ENCODE measurements at places on chromosomes 1 and 21. TPM values are rescaled to one million over a fixed set of nuclear protein-coding genes. Genes with fewer than 3 reads are reported as not detected.

GRCh38 chr1:205692423-205692822 is 12.1 kb upstream of the SLC45A3 start:
- H3K36me3 ChIP-seq = no peaks in the 10 kb centered on the region
- H3K27ac ChIP-seq = no peak overlapping the region
- H3K27me3 ChIP-seq = no peaks in the 10 kb centered on the region
- no peak overlapping the region for H3K4me3 ChIP-seq

Gene BTG3
- 26.9 TPM for total RNA-seq

DNA sequence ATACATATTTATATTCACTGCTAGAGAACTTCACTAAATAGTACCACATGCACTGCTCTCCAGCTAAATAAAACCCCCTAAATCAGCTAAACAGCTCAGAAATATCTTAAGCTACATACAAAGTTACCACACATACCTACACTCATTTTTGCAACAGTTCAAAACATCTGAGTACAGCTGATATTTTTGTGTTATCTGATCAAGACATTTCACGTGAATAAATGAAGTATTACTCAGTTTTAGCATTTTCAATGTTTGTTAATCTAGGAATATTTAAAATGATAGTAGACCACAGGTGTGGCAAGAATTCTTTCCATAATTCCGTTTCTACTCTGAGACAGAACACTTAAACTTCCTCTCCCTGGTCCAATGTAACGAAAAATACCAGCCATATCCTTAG is 20.8 kb downstream of the EVI5 start:
- H3K27me3 ChIP-seq = no peaks in the 10 kb centered on the region
- H3K27ac ChIP-seq = no peak overlapping the region
- no peak for DNase-seq
- no peaks in the 10 kb centered on the region for H3K36me3 ChIP-seq
- H3K4me3 ChIP-seq = no peak overlapping the region
- peaks cover 12% of the 10 kb centered on the region for H3K4me1 ChIP-seq

DNA sequence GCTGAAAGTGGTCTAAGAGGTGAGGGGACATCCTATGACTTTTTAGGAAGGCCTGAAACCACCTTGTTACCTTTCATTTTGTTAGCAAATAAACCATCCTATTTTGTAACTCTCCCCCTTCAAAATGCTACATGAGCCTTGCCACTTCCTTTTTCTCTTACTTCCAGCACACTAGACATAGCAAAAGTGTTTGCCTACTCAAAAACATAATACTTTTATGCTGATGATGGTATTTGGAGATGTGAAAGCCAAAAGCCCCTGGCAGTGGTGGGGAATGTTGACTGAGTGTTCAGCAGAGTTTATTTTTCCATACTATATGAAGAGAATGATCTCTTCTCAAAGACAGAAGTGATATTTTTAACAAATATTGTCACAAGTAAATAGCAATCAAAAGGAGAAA is 134.2 kb downstream of the EDEM3 start:
- peak overlapping the region; percentile 87 for H3K27ac ChIP-seq
- no peak overlapping the region for H3K4me3 ChIP-seq
- peaks cover 26% of the 10 kb centered on the region for H3K4me1 ChIP-seq

DNA sequence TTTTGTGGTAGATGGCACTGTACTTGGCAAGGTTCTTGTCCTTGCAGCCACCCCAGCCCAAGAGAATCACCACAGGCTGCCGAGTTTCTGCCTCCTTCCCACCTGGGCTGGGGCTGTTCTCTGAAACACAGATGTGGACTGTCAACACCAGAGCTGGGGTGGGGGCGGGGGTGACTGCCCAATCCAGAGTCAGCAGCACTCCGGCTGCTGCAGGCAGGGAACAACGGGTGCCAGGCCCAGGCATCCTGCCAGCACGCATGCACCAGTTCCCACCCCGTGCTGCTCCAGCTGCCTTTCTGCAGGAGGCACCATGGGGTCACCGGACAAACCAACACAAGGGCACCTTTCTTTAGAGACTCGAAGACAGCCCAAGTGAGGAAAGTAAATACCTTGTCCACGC is 14.1 kb downstream of the TMEM53 start:
- no peaks in the 10 kb centered on the region for H3K27me3 ChIP-seq
- peaks cover 8% of the 10 kb centered on the region for H3K4me1 ChIP-seq
- no peaks in the 10 kb centered on the region for H3K36me3 ChIP-seq
- H3K4me3 ChIP-seq = no peak overlapping the region
- H3K27ac ChIP-seq = peak overlapping the region; percentile 6

DNA sequence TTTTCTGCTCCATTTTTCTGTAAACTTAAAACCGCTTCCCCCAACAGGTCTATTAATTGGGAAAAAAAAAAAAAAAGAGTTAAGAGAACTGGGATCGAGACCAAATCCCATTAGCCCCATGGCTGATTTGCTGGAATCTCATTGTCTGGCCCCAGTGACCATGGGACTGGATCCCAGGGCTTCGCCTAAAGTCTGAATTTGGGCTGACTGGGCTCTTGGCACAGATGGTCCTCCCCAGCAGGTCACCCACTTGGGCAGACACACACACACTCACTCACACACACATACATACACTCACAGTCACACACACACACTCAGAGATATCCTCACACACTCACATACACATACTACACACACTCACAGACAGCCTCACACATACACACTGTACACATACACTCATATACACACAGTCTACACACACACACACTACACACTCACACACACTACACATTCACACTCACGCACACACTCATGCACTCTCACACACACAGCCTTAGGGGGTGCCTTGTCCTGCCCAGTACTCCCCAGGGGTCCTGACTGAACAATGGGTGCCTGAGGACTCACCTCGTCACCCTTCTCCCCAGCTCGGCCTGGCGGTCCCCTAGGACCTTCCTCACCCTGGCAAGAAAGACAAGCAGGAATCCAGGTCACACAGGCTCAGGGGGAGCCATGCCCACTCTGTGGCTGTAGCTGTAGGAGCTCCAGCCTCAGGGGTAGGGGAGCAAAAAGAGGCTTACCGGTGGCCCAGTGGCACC is 7.5 kb downstream of the COL9A2 start:
- H3K27ac ChIP-seq = no peak overlapping the region
- H3K4me3 ChIP-seq = no peak overlapping the region
- no peaks in the 10 kb centered on the region for H3K36me3 ChIP-seq
- no peaks in the 10 kb centered on the region for H3K4me1 ChIP-seq
- no peak for DNase-seq

GRCh38 chr1:61052395-61053225 is 29.8 kb upstream of the NFIA start:
- no peak overlapping the region for H3K4me3 ChIP-seq
- peak overlapping the region; percentile 93 for H3K27ac ChIP-seq
- H3K4me1 ChIP-seq = peaks cover 18% of the 10 kb centered on the region
- H3K36me3 ChIP-seq = no peaks in the 10 kb centered on the region

GRCh38 chr1:61450454-61450853 is 274.5 kb downstream of the TM2D1 start:
- H3K27me3 ChIP-seq = no peaks in the 10 kb centered on the region
- no peaks in the 10 kb centered on the region for H3K36me3 ChIP-seq
- no peak overlapping the region for H3K4me3 ChIP-seq
- peaks cover 63% of the 10 kb centered on the region for H3K4me1 ChIP-seq
- peak; percentile 60 for DNase-seq
- H3K27ac ChIP-seq = peak overlapping the region; percentile 82

Gene LEFTY1
- total RNA-seq = 86.0 TPM

DNA sequence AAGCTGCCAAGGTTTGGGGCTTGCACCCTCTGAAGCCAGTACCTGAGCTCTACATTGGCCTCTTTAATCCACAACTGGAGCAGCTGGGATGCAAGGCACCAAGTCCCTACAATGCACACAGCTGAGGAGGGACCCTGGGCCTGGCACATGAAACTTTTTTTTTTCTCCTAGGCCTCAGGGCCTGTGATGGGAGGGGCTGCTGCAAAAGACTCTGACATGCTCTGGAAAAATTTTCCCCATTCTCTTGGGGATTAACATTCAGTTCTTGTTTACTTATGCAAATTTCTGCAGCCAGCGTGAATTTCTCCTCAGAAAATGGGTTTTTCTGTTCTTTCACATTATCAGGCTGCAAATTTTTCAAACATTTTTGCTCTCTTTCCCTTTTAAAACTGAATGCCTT is 1072.2 kb downstream of the BRINP3 start:
- H3K4me3 ChIP-seq = no peak overlapping the region
- H3K4me1 ChIP-seq = no peaks in the 10 kb centered on the region
- no peaks in the 10 kb centered on the region for H3K36me3 ChIP-seq
- H3K27me3 ChIP-seq = no peaks in the 10 kb centered on the region
- H3K27ac ChIP-seq = no peak overlapping the region

Gene KNCN
- not detected for total RNA-seq

Gene TMEM81
- 3.7 TPM for total RNA-seq

GRCh38 chr1:89262643-89263042 is 10.0 kb downstream of the GBP5 start:
- H3K4me1 ChIP-seq = no peaks in the 10 kb centered on the region
- no peaks in the 10 kb centered on the region for H3K27me3 ChIP-seq
- no peak overlapping the region for H3K4me3 ChIP-seq
- peak overlapping the region; percentile 18 for H3K27ac ChIP-seq
- DNase-seq = no peak

DNA sequence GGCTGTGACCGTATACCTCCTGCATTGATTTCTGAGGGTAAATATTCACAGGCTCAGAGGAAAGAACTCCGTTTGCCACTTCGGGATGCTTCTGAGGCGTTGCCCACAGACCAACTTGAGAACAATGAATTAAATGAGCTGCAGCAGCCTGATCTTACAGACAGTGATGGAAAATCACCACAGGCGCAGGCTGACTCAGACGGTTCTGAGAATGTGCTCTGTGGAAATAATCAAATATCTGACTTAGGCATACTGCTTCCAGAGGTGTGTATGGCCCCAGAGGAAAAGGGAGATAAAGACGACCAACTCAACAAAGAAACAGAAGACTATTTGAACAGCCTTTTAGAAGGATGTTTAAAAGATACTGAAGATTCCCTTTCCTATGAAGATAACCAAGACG is 76.7 kb upstream of the SCCPDH start:
- no peaks in the 10 kb centered on the region for H3K27me3 ChIP-seq
- no peak for DNase-seq
- H3K36me3 ChIP-seq = no peaks in the 10 kb centered on the region
- H3K27ac ChIP-seq = no peak overlapping the region
- no peak overlapping the region for H3K4me3 ChIP-seq
- H3K4me1 ChIP-seq = no peaks in the 10 kb centered on the region

- no peaks in the 10 kb centered on the region for H3K4me1 ChIP-seq
- H3K36me3 ChIP-seq = peaks cover 44% of the 10 kb centered on the region
- no peaks in the 10 kb centered on the region for H3K27me3 ChIP-seq
- DNase-seq = peak; percentile 24
- H3K27ac ChIP-seq = no peak overlapping the region
These were observed 22.9 kb upstream of the NDC1 start for GRCh38 chr1:53860967-53861411.

DNA sequence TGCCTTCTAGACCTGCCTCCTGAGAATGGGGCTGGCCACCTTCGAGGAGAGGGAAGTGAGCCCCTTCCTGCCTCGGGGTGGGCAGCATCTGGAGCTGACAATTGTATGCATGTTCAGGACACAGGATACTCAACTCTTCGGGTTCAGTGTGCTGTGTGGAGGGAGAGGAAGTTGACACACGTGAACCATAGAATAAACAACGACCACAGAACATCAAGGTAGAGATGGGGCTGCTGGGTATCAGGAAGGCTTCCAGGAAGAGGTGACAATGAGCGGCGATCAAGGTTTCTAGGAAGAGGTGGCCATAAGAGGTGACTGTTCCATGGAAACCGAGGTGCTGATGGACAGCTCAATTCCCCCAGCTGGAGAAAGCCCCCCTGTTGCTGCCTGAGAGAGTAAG is 22.0 kb downstream of the UBIAD1 start:
- H3K4me1 ChIP-seq = no peaks in the 10 kb centered on the region
- H3K4me3 ChIP-seq = no peak overlapping the region
- H3K36me3 ChIP-seq = no peaks in the 10 kb centered on the region
- H3K27me3 ChIP-seq = no peaks in the 10 kb centered on the region
- H3K27ac ChIP-seq = no peak overlapping the region

Gene TMEM82
- total RNA-seq = 30.3 TPM

- H3K27ac ChIP-seq = no peak overlapping the region
- H3K4me1 ChIP-seq = no peaks in the 10 kb centered on the region
- H3K27me3 ChIP-seq = no peaks in the 10 kb centered on the region
- no peak overlapping the region for H3K4me3 ChIP-seq
These were observed 32.1 kb upstream of the EPHX4 start for GRCh38 chr1:91997607-91998195.

- peak; percentile 56 for DNase-seq
- H3K27ac ChIP-seq = no peak overlapping the region
- H3K36me3 ChIP-seq = no peaks in the 10 kb centered on the region
- no peaks in the 10 kb centered on the region for H3K4me1 ChIP-seq
These were observed 332.1 kb downstream of the RRAGC start for GRCh38 chr1:38527373-38527966.

- H3K4me1 ChIP-seq = no peaks in the 10 kb centered on the region
- no peak overlapping the region for H3K4me3 ChIP-seq
- no peaks in the 10 kb centered on the region for H3K36me3 ChIP-seq
- DNase-seq = no peak
- H3K27me3 ChIP-seq = no peaks in the 10 kb centered on the region
These were observed 201.7 kb upstream of the AJAP1 start for GRCh38 chr1:4452701-4453100.

Gene TAS1R1
- total RNA-seq = not detected

Gene KLF17
- total RNA-seq = not detected

GRCh38 chr1:33488624-33489023 is 16.2 kb downstream of the ZSCAN20 start:
- H3K36me3 ChIP-seq = no peaks in the 10 kb centered on the region
- no peak overlapping the region for H3K4me3 ChIP-seq
- H3K27ac ChIP-seq = no peak overlapping the region
- no peaks in the 10 kb centered on the region for H3K27me3 ChIP-seq
- H3K4me1 ChIP-seq = no peaks in the 10 kb centered on the region

- H3K4me1 ChIP-seq = peaks cover 6% of the 10 kb centered on the region
- H3K27ac ChIP-seq = peak overlapping the region; percentile 10
- no peaks in the 10 kb centered on the region for H3K27me3 ChIP-seq
- no peak overlapping the region for H3K4me3 ChIP-seq
These were observed 200.2 kb downstream of the APP start for GRCh38 chr21:25970254-25970930.

DNA sequence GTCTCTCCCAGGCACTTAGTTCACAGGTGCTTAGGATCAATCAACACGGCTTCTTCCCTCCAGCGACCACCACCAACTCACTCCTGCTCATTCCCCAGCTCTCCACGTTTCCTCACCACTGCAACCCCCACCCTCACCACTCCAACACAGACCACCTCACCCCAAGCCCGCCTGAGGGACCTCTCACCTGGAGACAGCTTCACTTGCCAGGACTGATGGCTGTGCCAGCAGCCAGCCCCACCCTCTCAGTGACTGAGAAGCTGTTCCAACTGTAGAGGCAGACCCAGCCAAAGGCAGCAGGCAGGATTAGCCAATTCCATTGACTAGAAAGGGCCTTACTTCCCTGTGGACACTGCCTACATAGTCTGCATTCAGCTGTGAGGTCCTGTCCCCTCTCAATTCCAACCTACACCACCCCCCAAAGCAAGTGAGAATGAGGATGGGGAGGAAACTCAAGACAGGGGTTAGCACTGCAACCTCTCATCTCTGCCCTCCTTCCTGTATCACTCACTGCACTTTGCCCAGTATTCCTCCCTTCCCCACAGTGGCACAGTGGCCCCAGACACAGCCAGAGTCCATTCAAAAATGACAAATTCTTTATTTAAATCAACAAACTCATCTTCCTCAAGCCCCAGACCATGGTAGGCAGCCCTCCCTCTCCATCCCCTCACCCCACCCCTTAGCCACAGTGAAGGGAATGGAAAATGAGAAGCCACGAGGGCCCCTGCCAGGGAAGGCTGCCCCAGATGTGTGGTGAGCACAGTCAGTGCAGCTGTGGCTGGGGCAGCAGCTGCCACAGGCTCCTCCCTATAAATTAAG is 7.6 kb downstream of the TAGLN2 start:
- H3K4me1 ChIP-seq = peaks cover 40% of the 10 kb centered on the region
- H3K27me3 ChIP-seq = no peaks in the 10 kb centered on the region
- peak overlapping the region; percentile 51 for H3K27ac ChIP-seq
- H3K36me3 ChIP-seq = peaks cover 20% of the 10 kb centered on the region

- H3K4me1 ChIP-seq = no peaks in the 10 kb centered on the region
- H3K27ac ChIP-seq = no peak overlapping the region
- no peak overlapping the region for H3K4me3 ChIP-seq
These were observed 543.0 kb upstream of the DAB1 start for GRCh38 chr1:57966751-57967406.
